ENCODE measurements at places on chromosomes 11 and 22.

DNA sequence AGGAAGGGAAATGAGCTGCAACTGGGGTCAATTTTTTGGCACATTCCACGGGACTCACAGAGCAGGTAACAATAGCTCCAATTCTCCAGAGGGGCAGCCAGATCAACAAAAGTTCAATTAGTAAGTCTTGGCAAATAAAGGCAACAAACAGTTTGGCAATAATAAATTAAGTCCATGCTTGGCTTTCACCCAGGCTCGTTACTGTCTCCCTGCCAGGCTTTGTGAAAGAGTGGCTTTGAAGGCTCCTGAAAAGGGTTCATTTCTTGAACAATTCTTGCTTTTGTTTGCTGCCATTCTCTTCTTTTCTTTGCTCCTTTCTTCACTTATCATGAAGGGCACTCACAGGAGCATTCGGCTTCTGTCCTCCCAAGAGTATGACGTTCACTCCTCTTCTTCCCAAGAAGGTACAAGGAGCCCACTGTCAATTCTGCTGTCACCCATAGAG is 123.3 kb downstream of the APIP start:
- DNase-seq = no peak

GRCh38 chr11:68113986-68114385 is 7.2 kb downstream of the CHKA start:
- no peak for DNase-seq

- no peak for DNase-seq
Measured at GRCh38 chr11:27857588-27857987, 157.3 kb upstream of the BDNF start.

DNA sequence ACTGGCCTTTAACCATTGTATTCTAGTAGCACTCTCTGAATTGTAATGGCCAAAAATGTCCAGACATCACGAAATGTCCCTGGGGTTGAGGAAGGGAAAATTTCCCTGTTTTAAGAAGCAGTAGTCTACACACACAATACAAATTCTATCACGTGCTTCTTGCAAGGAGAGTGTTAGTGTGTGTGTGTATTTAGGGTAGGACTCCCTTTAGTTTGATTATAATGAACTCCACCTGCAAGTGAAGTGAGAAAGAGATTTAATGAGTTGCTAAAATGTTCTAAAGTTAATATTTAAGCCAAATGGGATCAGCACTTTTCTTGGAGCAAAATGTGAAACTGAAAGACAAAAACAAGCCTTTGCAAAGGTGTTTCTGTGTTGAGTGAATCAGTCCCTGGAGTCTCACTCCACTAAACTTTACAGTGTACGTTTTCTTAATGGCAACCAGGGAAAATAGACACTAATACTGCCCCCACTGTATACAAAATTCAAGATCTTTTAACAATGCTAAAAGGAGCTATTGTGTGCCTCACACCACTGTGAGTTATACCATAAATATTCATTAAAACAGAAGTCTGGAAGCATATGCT is 590.3 kb upstream of the TENM4 start:
- DNase-seq = no peak

DNA sequence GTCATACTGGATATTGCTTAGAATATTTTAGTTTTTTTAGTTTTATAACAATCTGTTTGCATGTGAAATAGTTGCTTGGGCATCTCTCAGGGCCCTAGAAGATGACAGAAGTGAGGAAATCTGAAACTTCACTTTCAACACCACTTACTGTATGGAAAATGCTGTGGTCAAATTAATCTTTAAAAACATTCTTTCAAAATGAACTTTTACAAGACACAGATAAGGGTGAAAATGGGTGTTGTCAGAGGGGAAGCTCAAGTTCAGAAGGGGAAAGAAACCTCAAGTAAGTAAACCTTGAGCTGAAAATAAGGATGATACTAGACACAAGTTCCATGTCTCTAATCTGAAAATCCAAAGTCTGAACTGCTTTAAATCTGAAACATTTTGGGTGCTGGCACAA is 1840.1 kb upstream of the RAG2 start:
- no peak for DNase-seq

GRCh38 chr11:108498816-108499408 is 728 bp upstream of the POGLUT3 start:
- DNase-seq = no peak

GRCh38 chr22:36182056-36182455 is 19.6 kb downstream of the APOL4 start:
- DNase-seq = no peak

GRCh38 chr11:66843776-66844495 is 695 bp downstream of the RCE1 start:
- no peak for DNase-seq

GRCh38 chr22:30044369-30044768 is 35.9 kb upstream of the HORMAD2 start:
- DNase-seq = no peak

DNA sequence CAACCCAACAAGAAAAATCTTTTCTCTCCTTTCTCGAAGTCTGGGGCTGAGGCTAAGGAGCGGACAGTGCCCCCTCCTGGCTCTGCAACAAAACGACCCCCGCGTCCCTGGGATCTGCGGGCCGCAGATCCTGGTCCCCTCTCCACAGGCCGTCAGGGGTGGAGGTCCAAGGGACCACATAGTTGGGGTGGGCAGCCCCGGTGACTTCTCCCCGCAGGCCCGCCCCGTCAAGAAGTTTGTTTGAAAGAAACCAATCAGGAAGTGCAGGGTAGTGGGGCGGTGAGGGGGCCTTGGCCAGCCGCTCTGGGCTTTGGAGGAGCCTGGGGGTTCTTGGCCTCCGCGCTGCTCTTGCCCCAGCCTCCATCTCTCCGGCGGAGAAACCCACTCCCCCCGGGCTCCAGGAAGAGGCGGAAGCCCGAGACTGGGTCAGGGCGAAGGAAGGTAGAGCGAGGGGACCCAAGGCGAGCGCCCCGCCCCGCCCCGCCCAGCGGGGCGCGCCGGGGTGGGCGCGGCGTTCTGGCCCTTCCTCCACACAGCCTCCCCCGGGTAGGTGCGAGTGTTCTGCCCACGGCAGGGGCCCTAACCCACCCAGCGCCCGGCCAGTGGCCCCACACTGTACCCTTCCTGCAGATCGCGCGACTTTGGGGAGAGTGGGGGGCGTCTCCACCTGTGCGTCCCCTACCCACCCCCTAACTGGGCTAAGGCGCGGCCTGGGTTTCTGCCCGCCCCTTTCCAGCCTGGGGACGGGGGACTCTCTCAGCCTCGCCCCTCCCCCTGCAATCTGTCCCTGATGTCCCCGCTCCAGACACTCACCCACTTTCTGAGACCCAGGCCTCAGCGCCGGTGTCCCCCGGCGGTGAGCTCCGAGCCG is 1.3 kb downstream of the TP53I11 start:
- no peak for DNase-seq

GRCh38 chr11:783581-784015 is 6.3 kb downstream of the CEND1 start:
- DNase-seq = no peak

DNA sequence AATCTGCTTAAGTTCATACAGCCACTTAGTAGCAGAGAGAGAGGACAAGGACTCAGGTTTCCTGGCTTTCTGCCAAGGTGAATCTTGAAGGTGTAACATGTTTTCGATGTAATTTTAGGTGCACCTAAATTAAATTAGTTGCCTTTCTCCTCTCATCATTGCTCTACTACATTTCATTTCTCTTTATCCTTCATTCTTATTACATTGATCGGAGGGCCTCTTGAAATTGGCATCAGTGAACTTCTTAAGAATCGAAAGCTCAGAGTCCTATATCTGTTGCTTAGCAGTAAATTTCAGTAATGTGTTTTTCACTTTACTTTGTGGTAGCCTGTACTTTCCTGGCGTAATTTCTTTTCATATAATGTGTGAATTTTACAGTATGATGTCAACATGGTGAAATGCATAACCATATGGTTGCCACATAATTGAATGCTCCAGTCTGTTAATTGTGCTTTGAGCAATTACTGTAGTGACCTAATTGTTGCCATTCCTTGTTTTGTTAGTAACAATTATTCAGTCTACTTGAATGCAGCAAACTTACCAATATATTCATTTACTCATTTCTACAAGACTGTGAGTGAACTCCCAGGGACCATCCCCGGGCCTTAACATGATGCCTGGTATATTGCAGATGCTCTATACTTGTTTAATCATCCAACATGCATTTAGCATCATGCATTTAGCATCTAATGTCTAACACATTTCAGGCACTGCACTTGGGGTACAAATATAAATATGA is 138.1 kb downstream of the MAML2 start:
- DNase-seq = no peak

- no peak for DNase-seq
Measured at GRCh38 chr11:44426119-44426518, 116.2 kb upstream of the ALX4 start.

GRCh38 chr11:84215672-84216071 is 929.5 kb upstream of the CCDC90B start:
- no peak for DNase-seq
